ENCODE measurements at places on chromosomes 1 and 21.

DNA sequence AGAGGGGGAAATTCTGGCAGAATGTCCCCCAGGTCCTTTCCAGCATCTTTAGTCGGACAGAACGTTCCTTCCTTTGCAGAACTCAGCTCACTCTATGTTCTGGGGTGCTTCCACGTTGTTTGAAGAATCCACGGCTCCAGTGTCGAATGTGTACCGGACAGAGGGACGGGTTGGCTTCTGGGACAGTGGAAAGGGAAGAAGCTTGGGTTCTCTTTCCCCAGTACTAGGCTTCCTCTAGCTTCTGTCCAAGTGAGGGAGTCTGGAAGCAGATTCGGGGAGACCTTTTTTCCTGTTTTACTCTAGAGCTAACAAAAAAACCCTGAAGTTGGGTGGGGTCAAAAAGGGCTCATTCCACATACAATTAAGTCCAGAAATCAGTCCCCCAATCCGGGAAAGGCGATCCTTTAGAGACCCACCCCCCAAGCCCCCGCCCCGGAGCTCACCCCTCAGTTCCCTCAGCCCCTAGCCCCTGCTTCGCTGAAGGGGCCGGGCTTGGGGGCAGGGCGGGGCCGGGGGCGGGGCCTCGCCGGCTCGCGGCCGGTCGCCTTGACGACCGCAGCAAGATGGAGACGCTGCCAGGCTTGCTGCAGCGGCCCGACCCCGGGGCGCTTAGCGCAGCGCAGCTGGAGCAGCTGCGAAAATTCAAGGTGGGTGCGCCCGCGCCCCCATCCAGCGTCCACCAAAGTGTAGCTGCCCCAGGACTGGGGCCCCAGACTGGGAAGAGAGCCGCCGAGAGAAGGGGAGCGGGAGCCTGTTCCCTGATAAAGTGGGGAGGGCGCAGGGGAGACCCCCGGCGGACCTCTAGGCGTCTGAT, at the start of gene RIIAD1:
TSS of gene RIIAD1 (plus strand) at position 549 of the 814 bp plus-strand sequence. CDS start at position 564, 15 bp downstream.
- peak; percentile 59 for DNase-seq

- no peak for DNase-seq
Measured at GRCh38 chr1:112263453-112263852, 132.6 kb upstream of the CTTNBP2NL start.

- DNase-seq = no peak
Measured at GRCh38 chr1:15577691-15578090, 7.2 kb downstream of the AGMAT start.

DNA sequence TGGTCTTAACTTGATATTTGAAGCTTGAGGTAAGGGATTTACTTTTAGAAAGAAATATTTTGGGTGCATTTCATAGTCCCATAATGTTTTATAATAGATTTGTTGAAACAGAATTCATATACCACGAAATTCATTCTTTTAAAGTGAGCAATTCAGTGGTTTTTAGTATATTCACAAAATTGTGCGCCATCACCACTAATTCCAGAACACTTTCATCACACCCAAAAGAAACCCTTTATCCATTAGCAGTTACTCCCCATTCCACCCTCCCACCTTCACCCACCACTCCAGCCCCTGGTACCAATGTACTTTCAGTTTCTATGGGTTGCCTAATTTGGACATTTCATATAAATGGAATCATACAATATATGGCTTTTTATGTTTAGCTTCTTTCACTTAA, 38.9 kb upstream of the DMRTB1 start:
- DNase-seq = no peak

DNA sequence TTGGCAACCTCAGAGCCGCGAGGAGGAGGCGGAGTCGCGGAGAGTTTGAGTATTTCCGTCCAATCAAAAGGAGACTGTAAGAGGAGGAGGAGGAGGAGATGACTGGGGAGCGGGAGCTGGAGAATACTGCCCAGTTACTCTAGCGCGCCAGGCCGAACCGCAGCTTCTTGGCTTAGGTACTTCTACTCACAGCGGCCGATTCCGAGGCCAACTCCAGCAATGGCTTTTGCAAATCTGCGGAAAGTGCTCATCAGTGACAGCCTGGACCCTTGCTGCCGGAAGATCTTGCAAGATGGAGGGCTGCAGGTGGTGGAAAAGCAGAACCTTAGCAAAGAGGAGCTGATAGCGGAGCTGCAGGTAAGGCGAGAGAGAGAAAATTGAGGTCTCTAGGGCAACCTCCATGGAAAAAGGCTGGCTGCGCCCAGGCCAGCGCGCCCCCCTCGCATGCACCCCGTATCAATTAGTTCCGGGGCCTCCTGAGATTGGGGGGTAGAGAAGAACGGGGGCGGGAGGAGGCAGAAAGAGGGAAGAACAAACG, at the start of gene PHGDH:
TSS of gene PHGDH (plus strand) at position 131 of the 538 bp plus-strand sequence. CDS start at position 220, 89 bp downstream.
- DNase-seq = peak; percentile 57

DNA sequence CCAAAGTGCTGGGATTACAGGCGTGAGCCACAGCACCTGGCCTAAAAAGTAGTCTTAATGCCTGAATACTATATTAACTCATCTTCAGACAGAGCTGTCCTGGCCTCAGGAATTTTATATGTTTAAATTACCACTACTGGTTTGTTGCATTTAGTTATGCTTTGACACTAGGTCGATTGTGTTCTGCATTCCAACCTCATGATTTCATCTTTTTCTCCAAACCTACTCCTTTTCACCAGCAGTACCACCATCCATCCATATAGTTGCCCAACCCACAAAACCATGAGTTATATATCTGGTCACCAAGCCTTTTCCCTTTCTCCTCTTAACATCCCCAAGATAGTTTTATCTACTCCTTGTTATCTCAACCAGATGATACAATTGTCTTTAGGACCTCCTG, 22.6 kb downstream of the FMO5 start:
- no peak for DNase-seq

GRCh38 chr1:196997423-196997822, 20.1 kb downstream of the CFHR5 start:
- DNase-seq = no peak

DNA sequence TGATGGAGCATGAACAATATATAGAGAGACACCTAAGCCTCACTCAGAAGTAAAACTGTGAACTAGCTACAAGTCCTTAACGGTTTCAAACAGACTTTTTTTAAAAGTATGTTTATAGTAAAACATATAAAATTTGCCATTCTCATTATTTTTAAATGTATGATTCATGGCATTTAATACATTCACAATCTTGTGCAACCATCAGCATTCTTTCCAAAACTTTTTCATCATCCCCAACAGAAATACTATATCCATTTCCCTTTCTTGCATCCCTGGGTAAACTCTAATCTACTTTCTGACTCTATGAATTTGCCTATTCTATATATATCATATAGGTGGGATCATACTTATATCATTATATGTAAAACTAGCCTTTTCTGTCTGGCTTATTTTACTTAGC, 25.5 kb downstream of the EVI5 start:
- DNase-seq = no peak

DNA sequence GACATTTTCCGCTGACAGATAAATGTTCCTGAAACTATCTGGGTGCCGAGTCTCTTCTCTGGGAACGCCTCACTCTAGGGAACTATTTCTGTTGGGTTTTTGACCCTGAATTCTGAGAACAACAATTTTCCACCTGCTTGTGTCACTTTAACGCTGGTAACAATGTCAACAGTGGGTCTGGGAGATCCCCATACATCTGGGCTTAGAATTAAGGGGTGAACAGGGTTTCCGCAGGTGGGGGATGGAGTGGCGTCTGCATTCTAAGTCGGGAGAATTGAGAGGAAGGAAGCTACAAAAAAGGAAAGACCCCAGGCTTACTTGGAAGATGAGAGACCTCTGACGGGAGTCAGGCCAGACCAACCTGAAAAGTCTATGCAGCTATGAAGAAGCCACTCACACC, 8.7 kb downstream of the CD247 start:
- no peak for DNase-seq

DNA sequence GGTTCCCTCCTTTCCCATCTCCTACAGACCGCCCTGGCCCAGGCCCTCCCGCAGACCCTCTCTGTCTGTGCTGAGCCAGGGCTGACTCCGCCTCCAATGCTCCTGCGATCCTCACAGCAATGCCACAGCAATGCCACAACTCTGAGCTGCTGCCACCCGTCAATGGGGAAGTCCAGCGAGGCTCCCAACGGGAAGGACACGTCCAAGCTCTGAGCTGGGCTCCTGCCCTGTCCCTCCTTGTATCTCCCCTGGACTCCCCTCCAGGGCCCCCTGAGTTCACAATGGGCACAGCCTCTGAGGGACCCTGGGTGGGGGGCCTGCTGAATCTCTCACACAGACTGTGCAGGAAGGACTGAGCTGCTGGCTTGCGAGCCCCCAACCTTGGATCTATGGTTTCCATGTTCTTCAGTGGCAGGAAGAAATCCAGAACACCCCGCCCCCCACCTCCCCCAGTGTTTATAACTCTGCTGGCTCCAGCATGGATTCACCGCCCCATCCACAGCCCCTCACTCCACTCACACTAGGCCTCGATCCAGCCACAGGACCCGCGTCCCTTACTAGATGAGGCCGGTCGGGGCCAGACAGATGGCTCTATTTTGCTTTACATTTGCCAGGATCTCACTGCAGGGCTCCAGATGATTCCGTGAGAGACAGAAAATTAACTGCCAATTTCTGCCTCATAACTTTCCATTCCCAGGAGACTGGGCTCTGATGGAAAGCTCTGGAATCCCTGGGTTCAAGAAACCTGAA, 338.0 kb downstream of the MATN1 start:
- DNase-seq = no peak

GRCh38 chr1:20865001-20865400, 77.9 kb upstream of the HP1BP3 start:
- DNase-seq = no peak

GRCh38 chr1:69523032-69523431, 44.7 kb upstream of the LRRC7 start:
- DNase-seq = no peak

GRCh38 chr1:26721669-26722355, 26.0 kb downstream of the ARID1A start:
- no peak for DNase-seq

- no peak for DNase-seq
Measured at GRCh38 chr21:34284666-34285065, 79.1 kb upstream of the KCNE2 start.

Measured in GM06990 (cell line).